NB4 (cell line): ENCODE measurements at places on chromosomes 1 and 21.
A peak's percentile ranks its signal among the peaks of the same experiment; 100 is the strongest.

GRCh38 chr1:15354580-15354965, 55.1 kb upstream of the EFHD2 start:
- DNase-seq = no peak

DNA sequence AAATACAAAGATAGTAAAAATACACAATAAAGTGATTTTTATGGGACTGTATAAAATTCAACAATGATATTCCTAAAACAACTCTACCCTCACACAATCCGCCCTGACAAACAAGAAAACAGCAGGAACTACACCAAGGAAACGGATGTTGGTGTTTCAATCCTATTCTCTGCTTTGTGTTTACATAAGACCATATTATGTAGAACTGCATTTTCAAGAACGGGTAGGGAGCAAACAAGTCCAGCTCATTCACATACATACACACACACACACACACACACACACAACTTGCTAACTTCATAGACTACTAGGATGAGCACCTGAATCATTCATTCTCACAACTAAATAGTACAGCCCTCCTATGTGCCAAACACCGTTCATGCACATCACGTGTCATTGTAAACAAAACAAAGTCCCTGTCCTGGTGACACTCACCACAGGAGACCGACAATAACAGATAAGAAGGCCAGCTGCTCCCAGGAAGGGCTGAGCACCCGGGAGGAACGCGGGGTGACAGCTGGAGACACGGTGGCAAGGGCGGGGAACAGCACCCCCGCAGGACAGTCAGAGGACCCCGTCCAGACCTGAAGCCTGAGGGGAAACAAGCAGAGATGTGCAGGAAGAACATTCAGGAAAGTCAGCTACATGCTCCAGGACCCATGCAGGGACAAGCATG, 43.0 kb downstream of the NPHP4 start:
- DNase-seq = no peak

DNA sequence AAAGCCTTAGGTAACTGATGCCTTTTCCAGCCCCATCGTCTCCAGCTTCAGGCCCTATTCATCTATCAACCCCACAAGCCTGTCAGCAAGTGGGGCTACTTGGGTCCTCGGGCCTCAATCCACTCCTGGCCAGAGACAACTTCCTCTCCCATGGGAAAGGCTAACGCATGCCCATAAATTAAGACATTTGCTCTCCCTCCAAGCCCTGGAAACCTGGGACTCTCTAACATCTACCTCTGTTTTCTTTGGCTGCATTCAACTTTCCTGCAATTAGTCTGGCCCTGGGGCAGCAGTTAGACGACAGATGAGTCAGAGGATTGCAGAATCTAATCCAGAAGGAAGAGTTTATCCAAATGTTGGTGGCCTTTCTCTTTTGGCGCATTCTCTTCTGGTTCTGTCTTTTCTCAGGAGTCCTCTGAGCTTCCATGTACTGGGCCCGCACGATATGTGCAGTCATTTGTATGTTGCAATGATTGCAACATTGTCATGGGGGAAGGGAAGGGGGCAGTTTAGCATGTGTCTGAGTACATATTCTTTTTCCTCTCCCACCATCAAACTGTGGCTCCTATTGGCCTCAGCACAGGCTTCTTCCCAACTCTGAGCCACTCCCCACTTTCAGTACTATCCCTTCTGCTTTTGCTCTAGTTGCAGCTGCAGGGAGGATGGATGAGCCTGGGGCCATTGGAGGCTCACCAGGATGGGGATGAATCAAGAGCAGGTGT, 54.4 kb downstream of the NAV1 start:
- peak; percentile 67 for DNase-seq

GRCh38 chr1:114152508-114153260, 985 bp downstream of the SYT6 start:
- peak; percentile 14 for DNase-seq

DNA sequence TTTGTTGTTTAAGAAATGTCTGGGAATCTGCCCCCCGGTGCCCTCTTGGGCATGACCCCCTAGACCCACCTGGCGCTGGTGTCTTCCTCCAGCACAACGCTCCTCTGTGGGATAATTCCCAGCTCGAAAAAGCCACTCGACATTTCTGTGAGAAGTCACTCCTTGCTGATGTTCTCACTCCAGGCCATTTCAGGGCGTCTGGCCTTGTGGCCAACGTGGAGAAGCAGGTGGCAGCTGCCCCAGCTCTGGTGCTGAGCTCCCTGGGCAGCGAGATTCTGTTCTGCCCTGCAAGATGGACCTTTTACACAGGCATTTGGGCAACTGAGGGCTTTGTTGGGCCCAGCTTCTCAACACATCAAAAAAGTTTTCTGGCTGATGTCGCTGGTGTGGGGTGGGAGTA, 147.7 kb upstream of the WNT4 start:
- no peak for DNase-seq

DNA sequence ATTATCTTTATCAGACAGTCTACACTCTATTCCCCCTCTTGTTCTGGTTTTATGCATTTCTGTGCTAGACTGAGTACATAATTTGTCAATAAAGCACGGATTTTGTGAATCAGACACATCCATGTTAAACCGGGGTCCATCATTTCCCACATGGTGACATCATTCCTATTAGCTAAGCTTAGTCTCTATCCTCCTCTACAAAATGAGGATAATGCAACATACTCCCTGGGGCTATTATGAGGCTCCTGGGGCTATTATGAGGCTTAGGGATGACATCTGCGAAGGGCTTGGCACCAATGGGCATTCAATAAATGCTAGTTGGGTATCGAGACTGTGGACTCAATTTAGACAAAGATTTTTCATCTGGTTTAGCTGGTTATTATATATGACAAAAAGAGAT, 25.1 kb upstream of the APP start:
- DNase-seq = no peak

- no peak for DNase-seq
Observed at GRCh38 chr1:90132306-90132705, 137.4 kb downstream of the ZNF326 start.

- peak; percentile 54 for DNase-seq
Observed at GRCh38 chr1:156276966-156277381, 5.7 kb downstream of the SMG5 start.

- no peak for DNase-seq
Observed at GRCh38 chr1:210440081-210440480, 111.4 kb downstream of the HHAT start.

DNA sequence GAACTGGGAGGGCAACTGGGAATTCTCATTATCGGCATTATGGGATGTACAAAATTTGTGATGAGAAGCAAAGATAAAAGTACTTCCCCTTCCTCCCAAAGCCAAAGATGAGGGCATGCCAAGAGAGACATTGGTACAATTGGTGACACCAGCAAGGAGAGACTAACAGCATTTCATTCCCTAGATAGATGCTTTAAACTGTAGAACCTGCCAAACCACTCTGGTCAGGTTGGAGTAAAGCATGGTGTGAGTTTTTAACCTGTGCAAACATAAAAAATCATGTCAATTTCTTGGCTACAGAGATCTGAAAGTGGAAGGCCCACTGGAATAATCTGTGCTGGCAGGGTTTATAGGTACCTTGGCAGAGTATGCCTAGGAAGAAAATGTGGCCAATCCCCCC, 19.4 kb downstream of the CTXND2 start:
- no peak for DNase-seq

DNA sequence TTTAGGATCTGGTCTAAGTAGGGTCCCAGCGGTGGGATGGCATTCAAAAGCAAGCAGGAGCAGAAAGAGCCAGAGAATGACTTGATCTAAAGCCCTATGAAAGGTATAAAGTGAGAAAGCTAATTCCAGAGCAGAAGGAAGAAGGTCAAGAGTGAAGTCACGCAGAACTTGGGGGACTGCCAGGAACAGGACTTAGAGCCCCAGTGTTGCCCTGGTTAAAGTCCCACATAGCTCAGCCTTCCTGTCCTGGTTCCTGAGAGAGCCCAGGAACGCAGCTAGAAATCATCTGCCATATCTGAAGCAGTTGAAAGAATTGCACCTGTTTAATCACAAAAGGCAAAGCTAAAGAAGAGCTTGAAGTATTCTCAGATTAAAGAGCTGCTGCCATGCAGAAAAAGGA, 160.6 kb upstream of the ATP1B1 start:
- no peak for DNase-seq

DNA sequence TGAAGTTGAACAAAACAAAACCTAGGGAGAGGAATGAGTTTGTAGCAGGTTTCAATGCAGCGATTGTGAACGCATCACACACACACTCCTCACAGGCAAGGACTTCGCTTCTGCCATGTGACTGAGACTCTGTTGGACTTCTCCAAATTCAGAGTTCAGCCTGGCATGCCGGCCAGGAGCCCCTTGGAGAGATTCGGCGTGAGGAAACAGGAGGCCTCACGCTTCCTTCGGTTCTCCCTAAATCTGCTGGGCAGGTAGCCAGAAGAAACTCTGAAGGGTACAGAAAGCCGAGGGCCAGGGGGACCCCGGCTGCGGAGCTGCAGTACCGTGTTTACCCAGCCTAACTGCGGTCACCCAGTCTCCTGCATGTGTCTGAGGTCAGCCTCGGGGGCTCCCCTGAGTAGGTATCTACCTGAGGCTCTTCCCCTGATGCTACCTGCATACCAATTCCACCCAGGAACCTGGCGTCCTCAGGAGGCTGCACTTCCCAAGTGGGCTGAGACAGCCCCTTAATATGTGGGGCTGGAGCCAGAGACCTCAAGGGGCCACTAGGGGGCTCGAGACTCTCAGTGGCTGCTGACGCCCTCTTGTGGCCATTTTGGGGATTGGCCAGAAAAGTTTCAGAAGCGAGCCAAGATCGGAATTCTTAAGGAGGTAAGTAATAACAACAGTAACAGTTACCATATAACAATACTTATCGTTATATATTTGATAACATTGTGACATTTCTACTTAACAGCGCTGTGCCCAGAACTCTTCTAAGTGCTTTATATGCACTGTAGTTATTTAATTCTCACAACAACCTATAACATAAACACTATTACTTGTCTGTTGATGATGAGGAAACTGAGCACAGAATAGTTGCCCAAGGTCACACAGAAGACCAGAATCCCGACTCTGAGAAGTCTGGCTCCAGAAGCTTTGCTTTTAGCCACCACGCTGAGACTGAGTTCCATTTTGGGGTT, 2.7 kb upstream of the ANXA9 start:
- DNase-seq = peak; percentile 88

DNA sequence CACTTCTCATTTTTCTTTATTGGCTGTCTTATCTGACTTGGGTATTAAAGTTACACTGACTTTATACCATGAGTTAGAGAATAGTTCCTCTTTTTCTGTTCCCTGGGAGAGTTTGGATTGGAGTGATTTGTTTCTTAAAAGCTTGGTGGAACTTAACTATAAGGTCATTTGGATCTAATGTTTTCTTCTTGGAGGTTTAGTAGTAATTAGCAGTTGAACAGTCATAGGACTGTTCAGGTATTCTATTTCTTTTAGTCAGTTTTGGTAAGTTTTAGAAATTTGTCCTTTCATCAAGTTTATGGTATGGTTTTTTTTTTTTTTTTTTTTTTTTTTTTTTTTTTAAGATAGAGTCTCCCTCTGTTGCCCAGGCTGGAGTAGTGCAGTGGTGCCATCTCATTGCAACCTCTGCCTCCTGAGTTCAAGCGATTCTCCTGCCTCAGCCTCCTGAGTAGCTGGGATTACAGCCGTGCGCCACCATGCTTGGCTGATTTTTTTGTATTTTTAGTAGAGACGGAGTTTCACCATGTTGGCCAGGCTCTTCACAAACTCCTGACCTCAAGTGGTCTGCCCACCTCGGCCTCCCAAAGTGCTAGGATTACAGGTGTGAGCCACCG, 6.3 kb downstream of the TTC3 start:
- peak; percentile 58 for DNase-seq

DNA sequence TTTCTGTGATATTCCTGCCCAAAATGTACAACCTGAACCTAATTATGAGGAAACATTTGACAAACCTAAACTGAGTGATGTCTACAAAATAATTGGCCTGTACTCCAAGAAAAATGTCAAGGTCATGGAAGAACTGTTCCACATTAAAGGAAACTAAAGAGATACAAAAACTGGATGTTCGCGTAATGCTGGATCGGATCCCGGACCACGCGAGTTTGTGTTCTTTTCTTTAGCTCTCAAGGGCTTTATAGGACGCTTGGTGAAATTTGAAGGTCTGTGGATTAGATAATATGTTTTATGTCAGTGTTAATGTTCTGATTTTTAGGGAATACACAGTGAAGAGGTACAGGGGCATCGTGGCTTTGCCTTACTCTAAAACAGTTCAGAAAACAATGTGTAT, 400.5 kb downstream of the CAMTA1 start:
- no peak for DNase-seq

GRCh38 chr1:34037856-34038255, 127.2 kb downstream of the CSMD2 start:
- DNase-seq = no peak

DNA sequence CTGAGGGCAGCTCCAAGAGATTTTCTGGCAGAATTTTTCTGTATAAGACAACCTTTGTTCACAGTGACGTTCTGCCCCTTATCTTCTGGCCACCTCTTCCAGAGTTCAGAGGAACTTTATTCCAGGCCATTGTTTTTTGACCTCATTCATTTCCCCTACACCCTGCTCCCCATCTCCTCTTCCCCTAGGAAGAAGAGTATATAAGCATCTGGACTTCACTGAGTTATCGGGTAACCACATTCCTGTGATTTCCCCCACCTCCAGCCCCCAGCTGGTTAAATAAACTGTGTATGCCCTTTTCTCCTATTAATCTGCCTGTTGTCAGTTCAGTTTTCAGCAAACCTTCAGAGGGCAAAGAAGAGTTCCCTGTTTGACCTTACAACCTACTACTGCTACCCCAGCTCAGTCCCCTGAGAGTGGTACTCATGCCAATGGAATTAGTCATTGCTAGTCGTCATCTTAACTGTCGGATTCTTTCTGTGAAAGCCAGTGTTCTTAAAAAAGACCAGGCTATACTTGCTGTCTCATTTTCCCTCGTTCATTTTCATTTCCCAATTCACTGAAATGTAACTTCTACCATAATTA, 14.3 kb upstream of the ALG14 start:
- DNase-seq = peak; percentile 83

DNA sequence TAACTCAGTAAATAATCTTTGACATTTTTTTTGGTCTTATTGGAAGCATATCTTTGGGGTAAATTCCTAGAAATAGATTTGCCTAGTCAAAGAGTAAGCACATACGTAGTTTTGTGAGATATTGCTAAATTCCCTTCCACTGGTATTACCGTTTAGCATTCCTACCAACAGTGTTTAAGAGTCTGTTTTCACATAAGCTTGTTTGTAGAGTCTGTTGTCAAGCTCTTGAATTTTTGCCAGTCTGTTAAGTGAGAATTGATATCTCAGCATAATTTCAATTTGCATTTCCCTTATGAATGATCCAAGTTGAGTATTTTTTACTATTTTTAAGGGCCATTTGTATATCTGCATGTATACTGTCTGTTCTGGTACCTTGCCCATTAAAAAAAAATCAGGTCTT, 37.0 kb upstream of the MPC2 start:
- no peak for DNase-seq

DNA sequence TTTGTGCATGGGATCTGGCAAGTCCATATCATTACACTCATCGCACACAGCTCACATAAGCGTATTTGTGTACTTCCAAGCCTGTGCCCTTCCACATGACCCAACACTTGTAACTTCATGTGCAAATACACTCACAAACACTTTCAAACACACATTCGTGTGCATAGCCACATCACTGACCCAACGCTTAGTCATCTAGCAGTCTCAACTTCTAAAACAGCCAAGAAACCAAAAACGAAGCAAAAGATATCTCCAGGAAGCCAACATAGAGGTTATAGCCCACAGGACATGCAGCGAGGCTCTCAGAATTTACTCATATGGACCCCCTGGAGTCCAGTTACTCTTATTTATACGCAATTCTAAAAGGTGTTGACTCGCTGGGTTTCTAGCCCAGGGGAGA, 10.9 kb upstream of the GOLT1A start:
- DNase-seq = no peak

GRCh38 chr1:27153549-27153886, 1.4 kb downstream of the SLC9A1 start:
- peak; percentile 34 for DNase-seq
